ENCODE measurements at places on chromosomes 3 and 15.

DNA sequence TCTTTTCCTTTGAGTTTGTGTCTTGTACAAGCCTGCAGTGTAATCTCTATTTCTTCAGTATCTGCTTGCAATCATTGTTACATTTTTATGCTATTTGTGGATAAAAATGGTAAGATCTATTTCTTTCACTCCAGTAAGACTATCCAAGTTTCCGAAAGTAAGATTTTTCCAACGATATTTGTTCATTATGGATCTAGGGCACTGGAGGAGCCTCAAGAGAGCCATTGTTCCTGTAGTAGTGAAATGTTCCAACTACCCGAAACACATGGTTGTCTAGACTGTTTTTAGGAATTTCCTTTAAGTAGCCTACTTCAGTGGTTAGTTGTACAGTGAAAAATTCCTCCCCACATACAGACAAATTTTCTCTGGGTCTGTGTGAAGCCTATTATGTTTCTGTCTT is 597.4 kb downstream of the RSL24D1 start:
- DNase-seq: no peak

GRCh38 chr3:156010829-156011228 is 109.5 kb upstream of the KCNAB1 start:
- DNase-seq: no peak

DNA sequence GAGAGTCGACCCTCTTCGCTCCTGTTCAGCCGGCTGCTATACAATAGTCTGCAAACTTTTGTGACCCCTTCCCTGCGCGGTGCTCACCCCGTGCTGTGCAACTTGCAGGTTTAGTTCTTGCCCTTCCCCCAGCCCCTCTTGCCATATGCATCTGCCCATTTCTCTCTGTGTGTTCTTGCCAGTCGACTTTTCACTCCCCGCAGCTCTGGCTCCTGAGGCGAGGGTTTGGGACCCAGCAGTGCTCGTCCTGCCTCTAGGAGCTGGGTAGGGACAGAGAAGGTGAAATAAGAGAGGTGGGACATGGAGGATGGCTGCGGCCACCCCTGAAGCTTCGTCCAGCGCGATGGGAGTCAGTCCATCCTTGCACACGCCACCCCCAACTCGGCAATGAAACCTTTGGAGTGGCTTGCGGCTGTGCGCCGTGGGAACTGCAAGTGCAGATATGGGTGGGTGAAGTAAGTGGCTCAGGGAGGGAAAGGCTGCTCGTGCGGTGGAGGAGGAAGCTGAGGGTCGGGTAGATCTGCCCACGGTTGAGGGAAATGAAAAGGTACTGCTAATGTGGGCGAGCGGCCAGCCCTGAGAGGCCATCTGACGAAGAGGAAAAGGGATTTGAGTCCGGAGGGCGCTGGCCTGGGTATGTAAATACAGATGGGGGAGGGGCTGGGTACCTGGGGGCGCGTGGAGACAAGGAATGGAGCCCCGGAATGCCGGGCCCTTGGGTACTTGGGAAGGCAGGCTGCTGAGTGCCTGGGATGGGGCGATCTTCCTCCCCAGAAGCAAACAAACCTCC is 1.0 kb downstream of the LRRC3B start:
- no peak for DNase-seq

GRCh38 chr3:106510206-106510605 is 641.4 kb upstream of the CBLB start:
- no peak for DNase-seq

- DNase-seq: no peak
Observed at GRCh38 chr3:9188583-9188982, 60.9 kb downstream of the SRGAP3 start.

GRCh38 chr15:29815000-29815710 is 7.1 kb downstream of the TJP1 start:
- DNase-seq: no peak

- DNase-seq: no peak
Observed at GRCh38 chr15:74347757-74348250, 19.6 kb downstream of the CYP11A1 start.

DNA sequence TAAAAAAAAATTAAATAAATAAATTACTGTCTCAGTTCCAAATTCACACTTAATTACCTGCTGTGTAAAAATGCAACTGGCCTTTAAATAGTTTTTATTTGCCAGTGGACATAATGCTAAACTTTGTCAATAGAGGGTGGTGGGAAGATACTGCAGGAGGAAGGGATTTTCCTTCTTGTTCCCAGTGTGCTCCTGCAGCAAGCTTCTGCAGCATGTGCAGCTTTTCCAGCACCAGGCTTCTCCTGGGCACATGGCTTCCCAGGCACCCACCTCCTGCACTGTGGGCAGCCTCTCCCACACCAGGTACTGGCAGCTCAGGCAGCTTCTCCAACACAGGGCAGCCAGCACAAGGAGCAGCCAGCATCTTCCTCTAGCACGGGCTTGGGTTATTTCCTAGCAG is 29.6 kb upstream of the BBX start:
- no peak for DNase-seq

- DNase-seq: no peak
Observed at GRCh38 chr3:179958759-179959158, 78.0 kb downstream of the PEX5L start.

DNA sequence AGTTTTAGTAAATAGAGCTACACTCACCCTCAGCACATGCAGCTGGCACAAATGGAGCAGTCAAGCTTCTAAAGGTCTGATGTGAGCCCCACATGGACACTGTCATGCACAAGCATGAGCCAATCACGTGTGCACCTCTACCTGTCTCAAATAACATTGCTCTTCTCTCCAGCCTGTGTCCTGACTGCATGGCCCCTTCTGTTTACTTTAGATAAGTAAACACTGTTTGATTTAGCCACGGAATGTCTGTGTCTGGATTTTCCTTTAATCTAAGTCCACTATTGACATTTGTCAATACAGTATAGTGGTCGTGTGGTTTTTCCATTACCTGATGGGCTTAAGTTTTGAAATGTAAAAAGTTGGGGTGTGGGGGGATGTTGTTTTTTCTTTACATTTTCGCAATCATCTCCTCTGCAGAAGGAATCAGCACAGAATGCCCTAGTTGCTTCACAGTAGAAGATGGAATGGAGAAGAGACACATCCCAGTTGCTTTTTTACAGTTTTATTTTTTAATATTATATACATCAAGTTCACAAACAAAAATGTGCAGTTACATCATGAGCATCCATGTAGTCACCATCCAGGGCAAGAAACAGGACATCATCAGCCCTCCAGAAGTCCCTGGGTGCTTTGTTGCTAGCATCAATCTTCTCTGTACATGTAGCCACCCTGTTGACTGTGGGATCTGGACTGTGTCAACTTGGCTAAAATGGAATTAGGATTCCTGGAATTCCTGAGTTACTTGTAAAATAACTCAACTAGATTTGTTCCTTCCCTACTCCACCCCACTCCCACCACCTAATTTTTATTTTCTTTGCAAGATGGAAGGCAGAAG is 146.1 kb downstream of the UACA start:
- no peak for DNase-seq

DNA sequence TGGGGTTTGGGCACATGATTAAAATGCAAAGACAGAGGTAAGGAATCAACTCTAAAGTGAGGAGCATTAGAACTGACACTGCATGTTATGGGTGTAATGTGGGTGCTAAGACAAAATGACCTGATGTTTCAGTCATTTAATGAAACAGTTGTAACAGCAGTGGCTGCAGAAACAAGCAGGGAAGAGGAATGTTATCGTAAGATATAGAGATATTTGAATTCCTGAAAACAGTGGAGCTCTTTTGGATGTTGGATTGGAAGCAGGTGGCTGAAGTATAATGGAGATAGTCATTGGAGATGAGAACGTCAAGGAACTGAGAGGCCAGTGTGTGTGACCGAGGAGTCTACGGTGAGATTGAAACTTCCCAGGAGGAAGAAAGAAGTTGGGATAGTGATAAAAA is 1065.2 kb downstream of the ZPLD1 start:
- DNase-seq: no peak

- DNase-seq: no peak
Observed at GRCh38 chr3:195752066-195752465, 31.3 kb downstream of the MUC20 start.

GRCh38 chr3:79564192-79564591 is 203.6 kb downstream of the ROBO1 start:
- DNase-seq: no peak

DNA sequence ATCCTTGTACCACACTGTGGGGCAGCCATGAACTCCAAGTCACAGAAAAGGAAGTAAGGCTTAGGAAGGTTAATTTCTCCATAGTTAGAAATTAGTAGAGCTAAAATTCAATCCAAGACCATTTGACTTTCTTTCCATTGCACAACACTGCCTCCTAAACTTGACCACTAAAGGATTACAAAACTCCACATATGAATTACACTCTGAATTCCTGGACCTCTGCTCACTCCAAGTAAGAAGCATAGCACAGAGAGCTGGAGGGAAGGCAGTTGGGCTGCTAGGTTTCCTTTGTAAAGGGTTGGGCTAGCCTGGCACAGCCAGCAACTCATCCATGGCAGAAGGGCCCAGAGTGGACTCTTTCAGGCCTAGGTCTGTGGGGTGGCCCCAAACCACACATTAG is 134.4 kb downstream of the MYLK start:
- DNase-seq: no peak

GRCh38 chr15:100520132-100520921 is 8.4 kb downstream of the CERS3 start:
- DNase-seq: no peak

- DNase-seq: no peak
Observed at GRCh38 chr3:27392950-27393679, 23.9 kb upstream of the NEK10 start.

DNA sequence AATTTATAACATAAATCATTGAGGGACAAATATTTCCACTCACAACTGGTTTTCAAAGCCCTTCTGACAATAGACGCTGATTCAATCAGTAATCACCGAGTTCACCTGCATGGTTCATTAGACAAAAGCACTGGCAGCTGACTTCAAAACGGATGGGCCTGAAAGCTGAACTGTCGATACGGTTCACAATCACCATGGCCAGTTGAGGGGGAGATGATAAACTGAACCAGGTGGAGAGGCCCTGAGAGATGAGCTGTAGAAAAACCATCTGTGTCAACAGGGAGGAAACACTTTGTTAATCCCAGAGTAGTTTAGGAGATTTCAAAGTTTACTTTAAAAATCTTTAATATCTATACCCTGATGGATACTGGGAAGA is 75.0 kb downstream of the PEX5L start:
- no peak for DNase-seq

- no peak for DNase-seq
Observed at GRCh38 chr15:57532731-57533447, 58.8 kb upstream of the MYZAP start.

GRCh38 chr3:43879166-43879565 is 188.4 kb downstream of the ABHD5 start:
- DNase-seq: no peak
